ENCODE measurements at places on chromosomes 16 and 17.

- no peak for DNase-seq
Observed at GRCh38 chr16:77331802-77332586, 102.8 kb downstream of the ADAMTS18 start.

GRCh38 chr16:57044931-57045693 is 47.3 kb upstream of the CPNE2 start:
- no peak for DNase-seq

- no peak for DNase-seq
Observed at GRCh38 chr17:64707050-64707591, 45.0 kb upstream of the SMURF2 start.

DNA sequence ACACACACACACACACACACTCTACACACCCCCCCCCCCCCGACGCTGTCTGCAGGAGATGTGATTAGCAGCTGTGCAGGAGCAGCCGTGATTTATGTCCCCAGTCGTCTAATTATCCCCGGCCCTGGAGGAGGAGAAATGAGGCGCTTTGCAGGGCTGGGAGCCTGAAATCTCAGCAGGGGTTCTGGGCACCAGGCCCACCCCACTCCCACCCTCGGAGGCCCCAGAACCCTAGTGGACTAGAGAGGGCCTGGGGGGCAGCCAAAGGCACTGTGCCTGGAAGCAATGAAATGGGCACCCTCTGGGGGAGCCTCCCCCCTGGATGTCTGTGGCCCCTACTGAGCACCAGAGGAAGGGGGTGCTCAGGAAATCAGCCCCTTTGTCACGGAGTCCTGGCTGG is 134.2 kb upstream of the CIBAR2 start:
- DNase-seq = no peak

DNA sequence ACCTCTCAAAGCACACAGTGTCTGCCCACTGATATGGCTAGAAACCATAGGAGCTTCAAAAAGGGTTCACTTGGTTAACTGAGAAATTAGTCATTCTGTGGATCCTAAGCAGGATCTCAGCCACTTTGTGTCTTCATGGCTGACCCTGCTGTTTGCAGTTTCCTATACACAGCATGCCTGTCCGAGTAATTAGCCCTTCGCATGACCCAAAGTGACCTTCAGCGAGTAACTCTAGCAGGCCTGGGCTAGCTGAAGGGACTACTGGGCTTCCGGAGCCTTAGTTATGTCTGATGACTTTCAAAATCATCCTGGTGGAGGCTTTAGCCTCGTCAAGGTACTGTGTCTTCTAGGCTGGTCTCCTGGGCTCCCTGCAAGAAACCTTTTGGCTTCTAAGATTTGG is 28.9 kb upstream of the FBXW10B start:
- DNase-seq = no peak

DNA sequence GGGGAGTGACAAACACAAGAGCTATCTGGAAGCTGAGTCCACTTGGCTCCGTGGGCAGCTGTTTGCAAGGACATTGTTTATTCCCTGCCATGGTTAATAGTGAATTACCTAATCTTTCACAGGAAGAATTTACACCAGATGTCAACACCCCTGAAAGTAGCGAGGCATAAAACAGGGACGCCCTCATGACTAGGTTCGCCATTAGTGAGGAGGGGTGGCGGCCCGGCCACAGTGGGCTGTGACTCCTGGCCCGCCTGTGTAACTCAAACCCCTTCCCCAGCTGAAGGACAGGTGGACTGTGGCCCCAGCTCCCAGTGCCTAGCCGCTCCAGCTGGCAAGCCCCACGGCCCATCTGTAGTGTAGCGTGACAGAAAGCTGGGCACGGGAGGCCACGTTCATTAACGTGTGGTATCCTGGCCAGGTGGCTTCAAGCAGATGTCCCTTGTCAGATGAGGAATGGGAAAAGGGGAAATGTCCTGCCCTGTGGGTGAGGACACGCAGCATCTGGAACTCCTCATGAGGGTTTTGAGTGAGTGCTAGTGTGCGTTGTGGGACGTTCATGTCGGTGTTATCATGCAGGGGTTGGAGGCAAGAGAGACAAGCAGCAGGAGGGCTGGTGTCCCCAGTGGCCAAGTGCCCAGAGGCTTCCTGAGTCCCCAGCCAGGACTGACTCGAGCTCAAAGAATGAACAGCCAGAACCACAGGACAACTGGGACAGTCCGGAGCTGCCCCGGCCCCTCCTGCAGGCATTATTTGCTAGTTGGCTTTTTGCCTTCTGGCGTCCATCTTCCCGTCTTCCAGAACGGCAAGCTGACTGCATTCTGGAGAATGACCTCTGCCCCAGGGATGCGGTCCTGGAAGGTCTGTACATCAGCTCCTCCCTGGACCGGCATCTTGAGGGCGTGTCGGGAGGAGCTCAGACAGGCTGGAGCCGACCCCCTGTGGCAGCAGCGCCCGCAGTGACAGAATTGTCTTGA is 19.2 kb downstream of the KDM8 start:
- DNase-seq = no peak

DNA sequence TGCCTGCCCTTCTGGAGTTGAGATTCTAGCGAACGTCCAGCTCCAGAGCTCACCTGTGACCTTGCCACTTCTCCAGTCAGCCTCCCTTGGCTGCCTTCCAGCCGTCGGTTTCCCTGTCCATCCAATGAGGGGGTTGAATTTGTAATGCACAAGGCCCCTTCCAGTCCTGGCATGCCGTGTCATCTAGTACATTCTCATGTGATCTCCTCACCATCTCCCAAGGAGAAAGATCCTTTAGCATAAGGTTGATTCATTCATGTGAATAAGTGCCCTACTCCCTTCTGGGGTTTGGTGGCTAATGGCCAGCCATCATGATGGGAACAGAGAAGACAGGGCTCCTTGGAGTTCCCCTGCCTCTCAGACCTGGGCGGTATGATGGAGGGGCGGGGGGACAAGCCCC is 18.9 kb upstream of the ABCC3 start:
- no peak for DNase-seq

DNA sequence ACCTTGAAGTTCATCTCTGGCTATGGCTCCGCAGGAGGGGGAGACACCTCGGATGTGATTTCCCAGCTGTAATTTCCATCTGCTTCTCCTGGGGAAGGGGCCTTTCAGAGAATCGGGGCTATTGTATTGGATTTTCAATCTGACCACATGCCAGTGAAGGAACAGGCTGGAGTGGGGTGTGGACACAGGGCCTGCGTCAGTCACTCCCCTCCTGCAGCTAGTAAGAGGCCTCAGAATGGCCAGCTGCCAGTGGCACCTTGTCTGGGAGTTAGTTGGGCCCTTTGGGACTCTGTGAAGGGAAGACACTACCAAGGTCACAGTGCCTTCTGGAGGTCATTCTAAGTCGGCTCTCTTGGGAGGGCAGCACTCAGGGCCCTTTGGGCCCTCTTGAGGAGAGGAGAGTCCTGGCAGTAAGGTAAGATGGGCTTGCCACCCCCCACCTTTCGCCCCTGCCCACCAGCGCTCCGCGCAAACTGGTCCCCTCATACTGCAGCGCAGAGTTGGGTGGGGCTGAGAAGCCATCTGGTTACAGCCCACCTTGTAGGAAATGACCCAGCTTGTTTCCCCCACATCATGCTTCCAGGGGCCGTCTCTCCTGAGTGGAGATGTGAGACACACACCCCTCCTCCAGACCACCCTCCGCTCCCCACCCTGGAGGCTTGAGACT is 5.4 kb downstream of the NXPH3 start:
- DNase-seq = no peak

DNA sequence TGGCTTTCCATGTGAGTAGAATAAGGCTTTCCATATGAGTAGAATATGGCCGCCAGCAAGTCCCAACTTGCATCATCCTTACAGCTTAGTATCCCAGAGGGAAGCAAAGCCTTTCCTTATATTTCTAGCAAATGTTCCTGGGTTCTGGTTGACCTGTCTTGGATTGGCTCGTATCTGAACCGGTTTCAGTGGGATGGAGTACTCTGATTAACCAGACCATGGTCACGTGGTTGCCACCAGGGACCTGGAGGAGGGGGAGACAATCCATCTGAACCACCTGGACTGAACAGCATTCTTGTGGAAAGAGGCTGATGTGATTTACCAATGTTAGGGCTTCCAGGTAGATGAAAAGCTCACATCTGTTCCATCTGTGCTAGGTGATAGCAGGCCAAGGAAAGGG is 89.0 kb downstream of the SHISA6 start:
- no peak for DNase-seq

GRCh38 chr16:22323173-22323958 is 26.2 kb downstream of the POLR3E start:
- DNase-seq = no peak

GRCh38 chr17:16363749-16364536 is 10.7 kb upstream of the CENPV start:
- DNase-seq = peak; percentile 42

Data from stimulated activated CD4-positive, alpha-beta T cell treated with anti-CD3 and anti-CD28 coated beads, TNF-alpha, amount 100 ng/mL, for 24 hours (primary cell).